ENCODE measurements at places on chromosomes 3 and 15.

GRCh38 chr3:126390751-126391150 is 4.0 kb upstream of the CFAP100 start:
- DNase-seq, result no peak

GRCh38 chr3:141737093-141737492 is 1.0 kb upstream of the RNF7 start:
- no peak for DNase-seq

DNA sequence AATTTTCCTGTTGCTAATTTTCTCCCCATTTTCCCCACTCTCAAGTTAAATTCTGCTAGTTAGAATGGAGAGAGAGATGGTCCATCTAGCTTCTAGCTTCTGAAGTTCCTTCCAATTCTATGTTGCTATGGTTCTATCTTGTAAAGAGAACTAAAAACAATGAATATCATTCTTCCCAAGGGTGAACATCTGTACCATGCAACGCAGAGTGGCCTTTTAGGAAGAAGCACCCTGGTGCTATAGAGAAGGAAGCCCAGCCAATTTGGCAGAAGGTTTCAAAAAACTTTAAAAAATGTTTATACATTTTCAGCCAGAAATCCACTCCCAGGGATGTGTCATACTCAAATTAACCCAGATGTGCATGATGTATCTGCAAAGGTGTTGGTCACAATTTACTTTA is 149.1 kb downstream of the SEMA6D start:
- DNase-seq, result no peak

- DNase-seq, result no peak
These were observed 82.8 kb downstream of the RORA start for GRCh38 chr15:61146091-61146930.

DNA sequence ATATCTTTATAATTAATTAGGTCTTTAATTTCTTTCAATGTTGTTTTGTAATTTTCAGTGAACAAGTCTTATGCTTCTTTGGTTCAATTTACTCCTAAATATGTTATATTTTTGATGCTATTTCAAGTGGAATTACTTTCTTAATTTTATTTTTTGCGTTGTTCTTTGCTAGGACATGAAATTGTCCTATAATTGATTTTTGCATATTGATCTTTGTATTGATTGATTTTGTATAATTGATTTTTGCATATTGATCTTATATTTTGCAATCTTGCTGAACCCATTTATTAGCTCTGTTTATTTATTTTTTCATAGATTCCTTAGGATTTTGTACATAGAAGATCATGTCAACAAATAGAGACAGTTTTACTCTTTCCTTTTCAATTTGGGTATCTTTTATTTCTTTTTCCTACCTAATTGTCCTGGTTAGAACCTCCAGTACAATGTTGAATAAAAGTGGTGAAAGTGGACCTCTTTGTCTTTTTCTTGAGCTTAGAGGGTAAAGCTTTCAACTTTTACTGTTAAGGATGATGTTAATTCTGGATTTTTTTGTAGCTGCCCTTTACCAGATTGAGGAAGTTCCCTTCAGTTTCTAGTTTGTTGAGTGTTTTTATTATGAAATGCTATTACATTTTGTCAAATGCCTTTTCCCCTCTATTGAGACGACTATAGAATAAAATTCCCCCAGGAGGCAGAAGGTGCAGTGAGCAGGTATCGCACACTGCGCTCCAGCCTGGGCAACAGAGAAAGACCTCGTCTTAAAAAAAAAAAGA is 36.8 kb upstream of the CCDC50 start:
- DNase-seq, result no peak

GRCh38 chr3:140176526-140176925 is 241.5 kb downstream of the CLSTN2 start:
- DNase-seq, result no peak

- no peak for DNase-seq
These were observed 113.4 kb downstream of the PLCH1 start for GRCh38 chr3:155631323-155632019.

- DNase-seq, result no peak
These were observed 110.4 kb downstream of the IL1RAP start for GRCh38 chr3:190624282-190624681.

- no peak for DNase-seq
These were observed 202.4 kb upstream of the ICE2 start for GRCh38 chr15:60681353-60681752.

DNA sequence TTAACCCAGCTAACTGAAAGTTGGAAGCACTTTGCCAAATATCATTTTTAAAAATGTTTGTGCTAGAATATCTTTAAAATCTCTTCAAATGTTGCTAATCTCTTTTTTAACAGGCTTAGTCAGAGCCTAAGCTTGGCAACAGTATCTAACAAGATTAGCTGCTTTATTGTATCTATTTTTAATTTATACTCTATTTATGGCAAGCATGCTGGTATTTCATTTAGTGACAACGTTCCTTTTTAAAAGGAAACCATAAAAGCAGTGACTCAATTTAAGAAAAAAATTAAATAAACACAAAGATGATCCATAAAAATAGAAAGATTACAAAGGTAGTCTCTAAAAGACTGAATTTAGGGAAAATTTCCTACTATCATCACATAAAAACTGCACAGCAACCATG is 40.5 kb downstream of the SLC12A6 start:
- DNase-seq, result no peak

DNA sequence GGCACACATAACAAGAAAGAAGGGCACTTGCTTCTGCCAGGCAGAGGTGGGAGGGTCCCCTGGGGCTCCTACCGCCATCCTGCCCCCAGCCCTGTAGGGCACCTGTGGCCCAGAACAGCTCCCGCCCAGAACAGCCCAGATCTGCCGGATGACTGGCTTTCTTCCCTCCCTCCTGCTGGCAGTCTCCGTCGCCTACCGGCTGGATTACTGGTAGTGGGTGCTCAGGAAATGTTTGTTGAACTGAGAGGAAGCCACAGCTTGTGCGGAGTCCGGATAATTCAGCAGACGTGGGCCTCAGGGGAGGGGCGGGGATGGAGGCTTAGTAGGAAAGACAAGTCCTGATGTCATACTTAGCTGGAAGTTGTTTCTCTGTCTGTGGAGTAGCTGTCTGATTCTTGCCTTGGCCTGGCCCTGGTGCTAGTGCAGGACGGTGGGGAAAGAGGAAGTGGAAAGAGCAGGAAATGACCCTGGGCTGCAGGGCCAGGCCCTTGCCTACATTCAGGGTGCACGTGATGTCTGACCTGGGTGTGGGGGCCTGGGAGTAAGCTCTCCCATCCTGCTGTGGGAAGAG is 6.7 kb downstream of the CCDC9B start:
- no peak for DNase-seq

GRCh38 chr3:47412842-47413520 is 32.2 kb downstream of the PTPN23 start:
- DNase-seq, result no peak

- peak; percentile 9 for DNase-seq
These were observed 144.1 kb downstream of the FEZF2 start for GRCh38 chr3:62229211-62229610.

DNA sequence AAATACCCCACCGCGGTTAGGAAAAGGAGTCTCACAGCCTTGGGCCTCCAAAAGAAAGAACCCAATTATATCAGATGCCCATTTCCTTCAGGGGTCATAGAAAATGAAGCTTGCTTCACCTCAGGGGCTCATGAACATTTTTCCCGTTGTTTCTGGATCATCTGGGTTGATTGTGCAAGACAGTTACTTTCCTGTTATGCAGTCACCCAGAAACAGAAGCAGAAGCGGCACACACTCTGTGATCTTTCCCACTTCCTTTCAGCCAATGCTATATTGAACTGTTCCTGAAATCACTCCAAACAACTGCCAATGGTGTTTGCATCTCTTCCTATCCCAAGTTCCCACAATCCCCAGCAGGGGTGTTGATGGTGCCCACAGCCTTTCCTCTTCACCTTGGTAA is 295.6 kb upstream of the RASGRP1 start:
- DNase-seq, result no peak

DNA sequence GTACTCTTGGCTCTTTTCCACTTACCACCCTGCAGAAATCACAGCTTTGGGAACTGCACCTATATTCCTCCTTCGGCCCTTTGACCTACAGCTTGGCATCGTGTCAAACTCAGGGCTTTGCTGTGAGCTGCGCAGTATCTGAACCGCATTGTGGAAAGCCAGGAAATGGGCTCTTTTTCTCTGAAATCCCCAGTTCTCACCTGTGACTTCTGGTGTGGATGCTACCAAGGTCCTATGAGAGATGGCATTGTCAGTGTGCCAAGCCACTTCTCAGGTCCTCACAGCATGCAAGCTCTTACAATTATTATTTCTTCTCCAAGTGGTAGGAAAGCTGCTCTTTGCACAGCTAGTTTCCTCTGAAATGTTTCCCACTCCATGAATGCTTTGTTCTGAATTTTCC is 450.6 kb upstream of the TBL1XR1 start:
- DNase-seq, result no peak

- no peak for DNase-seq
These were observed 9.0 kb downstream of the GNB5 start for GRCh38 chr15:52181938-52182780.

GRCh38 chr3:71611099-71611498 is 27.6 kb upstream of the FOXP1 start:
- DNase-seq, result no peak

All from anterior cingulate cortex (tissue), 58 donors.